Activated naive CD8-positive, alpha-beta T cell treated with anti-CD3 and anti-CD28 coated beads for 36 hours (primary cell): ENCODE measurements at places on chromosomes 7 and 10.

- peaks cover 3% of the 10 kb centered on the region for H3K36me3 ChIP-seq
- H3K4me1 ChIP-seq = peaks cover 75% of the 10 kb centered on the region
- peak overlapping the region; percentile 90 for H3K27ac ChIP-seq
Observed at GRCh38 chr7:117010375-117011133, 57.3 kb downstream of the ST7 start.

DNA sequence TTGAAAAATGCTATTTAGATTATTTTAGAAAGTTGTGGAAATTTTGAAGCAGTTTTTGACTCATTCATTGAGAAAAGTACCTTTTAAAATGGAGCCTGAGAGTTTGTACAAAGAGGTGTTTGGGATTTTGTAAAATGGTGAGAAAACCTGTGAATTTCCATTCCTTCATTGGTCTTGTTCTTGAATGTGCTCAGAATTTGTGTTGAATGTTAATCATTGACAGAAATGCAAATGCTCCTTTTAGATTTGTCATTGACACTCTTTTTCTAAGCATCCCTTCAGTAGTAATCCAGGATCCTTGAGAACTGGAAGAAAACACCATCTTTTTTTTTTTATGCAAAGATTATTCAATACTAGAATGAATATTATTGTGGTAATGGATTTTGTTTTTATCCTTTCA is 74.8 kb downstream of the LCOR start:
- no peak overlapping the region for H3K27ac ChIP-seq
- DNase-seq = no peak
- peaks cover 42% of the 10 kb centered on the region for H3K4me1 ChIP-seq
- H3K27me3 ChIP-seq = no peaks in the 10 kb centered on the region

DNA sequence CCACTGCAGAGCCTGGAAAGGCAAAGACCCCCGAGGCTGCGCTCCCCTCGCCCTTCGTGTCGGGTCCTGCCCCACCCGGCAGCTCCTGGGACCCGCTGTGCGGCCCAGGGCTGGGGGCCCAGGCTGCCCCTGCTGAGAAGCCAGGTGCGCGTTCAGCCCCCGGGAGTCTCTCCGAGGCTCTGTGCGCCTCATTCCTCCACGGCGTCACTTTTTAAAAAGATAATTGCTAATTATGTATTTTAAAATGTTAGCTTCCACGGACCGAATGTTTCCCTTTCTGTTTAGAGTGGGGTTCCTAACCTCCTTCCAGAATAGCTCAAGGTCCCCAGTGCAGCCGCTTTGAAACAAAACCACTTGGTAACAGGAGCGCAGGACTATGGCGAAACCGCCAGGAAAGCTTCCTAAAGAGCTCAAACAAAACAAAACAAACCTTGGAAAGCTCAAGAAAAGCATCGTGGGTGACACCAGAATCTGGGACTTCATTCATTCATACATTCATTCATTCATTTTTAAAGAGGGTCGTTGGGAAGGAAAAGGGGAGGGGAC is 45.6 kb downstream of the PDIA4 start:
- H3K4me1 ChIP-seq = peaks cover 42% of the 10 kb centered on the region
- H3K27ac ChIP-seq = peak overlapping the region; percentile 80

GRCh38 chr7:28102797-28103196 is 77.8 kb downstream of the JAZF1 start:
- H3K27me3 ChIP-seq = no peaks in the 10 kb centered on the region
- H3K4me1 ChIP-seq = no peaks in the 10 kb centered on the region
- no peak overlapping the region for H3K4me3 ChIP-seq
- DNase-seq = no peak
- no peaks in the 10 kb centered on the region for H3K36me3 ChIP-seq

- H3K36me3 ChIP-seq = no peaks in the 10 kb centered on the region
- no peaks in the 10 kb centered on the region for H3K4me1 ChIP-seq
- no peak overlapping the region for H3K27ac ChIP-seq
- no peak for DNase-seq
- no peak overlapping the region for H3K4me3 ChIP-seq
- peaks cover 5% of the 10 kb centered on the region for H3K27me3 ChIP-seq
Observed at GRCh38 chr7:4279216-4279615, 402.9 kb upstream of the FOXK1 start.

DNA sequence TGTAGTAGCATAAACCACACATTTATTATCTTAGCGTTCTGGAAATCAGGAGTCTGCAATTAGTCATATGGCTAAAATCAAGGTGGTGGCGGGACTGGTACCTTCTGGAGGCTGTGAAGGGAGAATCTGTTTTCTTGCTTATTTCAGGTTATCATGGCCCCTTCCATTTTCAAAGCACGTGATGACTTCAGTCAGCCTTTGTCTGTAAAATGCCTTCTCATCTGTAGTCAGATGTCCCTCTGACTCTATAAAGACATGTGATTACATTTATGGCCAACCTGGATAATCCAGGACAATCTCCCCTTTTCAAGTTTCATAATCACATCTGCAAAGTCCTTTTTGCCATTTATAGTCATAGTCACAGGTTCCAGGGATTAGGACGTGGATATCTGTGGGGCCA is 15.5 kb upstream of the ZNF248 start:
- no peaks in the 10 kb centered on the region for H3K4me1 ChIP-seq
- no peaks in the 10 kb centered on the region for H3K36me3 ChIP-seq
- no peak overlapping the region for H3K27ac ChIP-seq
- H3K4me3 ChIP-seq = no peak overlapping the region

GRCh38 chr7:2719007-2719406 is 31.0 kb downstream of the AMZ1 start:
- peaks cover 59% of the 10 kb centered on the region for H3K4me1 ChIP-seq
- H3K27me3 ChIP-seq = peaks cover 49% of the 10 kb centered on the region
- H3K36me3 ChIP-seq = peaks cover 3% of the 10 kb centered on the region
- no peak overlapping the region for H3K27ac ChIP-seq
- no peak overlapping the region for H3K4me3 ChIP-seq

GRCh38 chr7:51731075-51731474 is 414.5 kb upstream of the COBL start:
- H3K4me3 ChIP-seq = no peak overlapping the region
- H3K27me3 ChIP-seq = no peaks in the 10 kb centered on the region

DNA sequence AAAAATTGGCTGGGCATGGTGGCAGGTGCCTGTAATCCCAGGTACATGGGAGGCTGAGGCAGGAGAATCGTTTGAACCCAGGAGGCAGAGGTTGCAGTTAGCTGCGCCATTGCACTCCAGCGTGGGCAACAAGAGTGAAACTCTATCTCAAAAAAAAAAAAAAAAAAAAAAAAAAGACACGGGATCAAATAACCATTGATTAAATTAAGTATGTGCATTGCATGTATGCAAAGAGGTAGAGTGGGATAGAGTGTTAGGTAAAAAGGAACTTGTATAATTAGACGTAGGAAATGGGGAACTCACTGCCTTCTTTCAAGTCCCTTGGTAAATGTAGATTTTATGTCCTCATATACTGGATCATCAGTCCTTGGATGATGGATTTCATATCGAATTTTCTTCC is 13.1 kb downstream of the VCL start:
- H3K4me3 ChIP-seq = no peak overlapping the region
- H3K27ac ChIP-seq = no peak overlapping the region
- DNase-seq = no peak
- peaks cover 2% of the 10 kb centered on the region for H3K36me3 ChIP-seq
- H3K4me1 ChIP-seq = peaks cover 36% of the 10 kb centered on the region

- no peak overlapping the region for H3K27ac ChIP-seq
- no peak for DNase-seq
- H3K36me3 ChIP-seq = no peaks in the 10 kb centered on the region
- H3K4me1 ChIP-seq = no peaks in the 10 kb centered on the region
- no peaks in the 10 kb centered on the region for H3K27me3 ChIP-seq
Observed at GRCh38 chr10:30868611-30869010, 163.1 kb downstream of the ZNF438 start.

DNA sequence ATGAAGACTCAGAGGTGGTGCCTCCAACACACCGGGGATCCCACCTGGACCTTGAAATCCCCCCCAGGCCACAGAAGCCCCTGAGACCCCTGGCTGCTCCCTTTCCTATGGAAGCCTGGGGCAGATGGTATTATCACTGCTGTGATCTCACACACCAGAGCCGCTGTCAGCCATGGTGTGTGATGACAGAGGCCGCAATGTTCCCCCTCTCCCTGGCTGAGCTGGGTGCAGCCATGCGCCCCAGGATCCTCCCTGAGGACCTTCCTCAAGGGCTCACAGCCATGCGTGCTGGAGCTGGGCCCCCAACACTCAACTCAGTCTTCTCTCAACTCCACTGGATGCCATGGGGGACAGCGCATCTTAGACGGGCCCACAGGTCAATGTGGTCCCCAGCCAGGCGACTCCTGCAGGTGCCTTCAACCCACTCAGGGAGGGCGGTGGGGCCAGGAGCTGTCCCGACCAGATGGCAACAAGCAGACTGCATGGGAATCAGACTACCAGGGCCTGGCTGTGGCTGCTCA is 44.9 kb downstream of the VIPR2 start:
- H3K4me3 ChIP-seq = no peak overlapping the region
- no peaks in the 10 kb centered on the region for H3K4me1 ChIP-seq
- no peak overlapping the region for H3K27ac ChIP-seq
- DNase-seq = no peak
- H3K36me3 ChIP-seq = no peaks in the 10 kb centered on the region

- no peak overlapping the region for H3K27ac ChIP-seq
- no peak for DNase-seq
- H3K27me3 ChIP-seq = no peaks in the 10 kb centered on the region
- H3K4me3 ChIP-seq = no peak overlapping the region
- H3K4me1 ChIP-seq = peaks cover 37% of the 10 kb centered on the region
Observed at GRCh38 chr7:139116999-139117398, 7.5 kb upstream of the ZC3HAV1 start.

DNA sequence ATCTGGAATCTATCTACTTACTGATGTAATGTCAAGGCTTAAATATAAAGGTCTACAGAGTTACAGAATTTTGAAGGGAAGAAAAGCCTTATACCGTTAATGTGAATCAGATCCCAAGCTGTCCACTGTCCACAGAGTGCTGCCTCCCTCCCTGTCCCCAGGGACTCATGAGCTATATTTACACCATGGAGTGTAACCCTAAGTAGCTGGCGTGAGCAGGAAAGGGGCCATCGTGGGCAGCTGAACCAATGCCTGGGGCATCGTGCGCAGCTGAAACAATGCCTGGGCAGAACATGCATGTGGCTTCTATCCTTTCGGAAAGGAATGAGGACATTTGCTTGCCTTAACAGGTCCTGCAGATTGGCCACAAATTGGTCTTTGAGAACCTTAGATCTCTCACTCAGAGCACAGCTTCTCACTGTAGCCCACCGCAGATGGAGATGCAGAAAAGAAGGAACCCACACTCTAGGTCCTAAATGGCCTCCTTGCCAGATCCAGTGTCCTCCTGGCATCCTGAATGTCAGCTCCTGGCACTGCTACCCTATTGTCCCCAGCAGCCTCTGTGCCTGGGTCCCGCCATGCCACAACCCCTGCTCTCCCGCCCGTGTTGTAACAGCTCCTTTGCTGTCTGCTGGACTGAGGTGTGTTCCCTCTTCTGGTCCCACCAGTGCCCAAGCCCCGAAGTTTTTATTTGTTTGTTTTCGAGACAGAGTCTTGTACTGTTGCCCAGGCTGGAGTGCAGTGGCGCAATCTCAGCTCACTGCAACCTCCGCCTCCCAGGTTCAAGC is 30.3 kb downstream of the CCDC3 start:
- no peaks in the 10 kb centered on the region for H3K4me1 ChIP-seq
- H3K27ac ChIP-seq = no peak overlapping the region
- peaks cover 18% of the 10 kb centered on the region for H3K27me3 ChIP-seq

DNA sequence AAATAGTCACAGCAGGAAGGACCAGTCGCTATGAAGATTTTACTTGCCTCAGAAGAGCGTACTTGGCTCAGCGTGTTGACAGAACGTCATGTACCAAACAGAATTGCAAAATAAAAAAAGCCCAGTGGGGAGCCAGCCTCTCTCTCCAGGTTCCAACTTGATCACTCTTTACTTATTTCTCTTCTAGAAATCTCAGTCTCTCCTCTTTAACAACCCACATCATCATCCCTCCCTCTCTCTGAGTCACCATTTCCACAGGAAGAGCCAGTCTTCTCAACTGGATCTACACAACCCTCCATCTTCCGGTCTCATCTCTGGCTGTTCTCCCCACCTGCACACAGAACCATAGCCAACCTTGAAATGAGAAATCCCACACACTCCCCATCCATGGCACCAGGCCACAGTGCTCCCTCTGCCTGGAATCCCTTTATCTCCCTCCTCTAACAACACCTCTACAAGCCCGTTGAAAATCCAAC is 718.3 kb downstream of the GRID1 start:
- H3K36me3 ChIP-seq = no peaks in the 10 kb centered on the region
- DNase-seq = no peak
- H3K4me3 ChIP-seq = no peak overlapping the region
- H3K27ac ChIP-seq = no peak overlapping the region
- H3K27me3 ChIP-seq = no peaks in the 10 kb centered on the region

GRCh38 chr7:121530227-121531174 is 134.4 kb upstream of the FAM3C start:
- H3K4me1 ChIP-seq = peaks cover 32% of the 10 kb centered on the region
- H3K27ac ChIP-seq = peak overlapping the region; percentile 90
- H3K36me3 ChIP-seq = peaks cover 5% of the 10 kb centered on the region
- DNase-seq = peak; percentile 58

DNA sequence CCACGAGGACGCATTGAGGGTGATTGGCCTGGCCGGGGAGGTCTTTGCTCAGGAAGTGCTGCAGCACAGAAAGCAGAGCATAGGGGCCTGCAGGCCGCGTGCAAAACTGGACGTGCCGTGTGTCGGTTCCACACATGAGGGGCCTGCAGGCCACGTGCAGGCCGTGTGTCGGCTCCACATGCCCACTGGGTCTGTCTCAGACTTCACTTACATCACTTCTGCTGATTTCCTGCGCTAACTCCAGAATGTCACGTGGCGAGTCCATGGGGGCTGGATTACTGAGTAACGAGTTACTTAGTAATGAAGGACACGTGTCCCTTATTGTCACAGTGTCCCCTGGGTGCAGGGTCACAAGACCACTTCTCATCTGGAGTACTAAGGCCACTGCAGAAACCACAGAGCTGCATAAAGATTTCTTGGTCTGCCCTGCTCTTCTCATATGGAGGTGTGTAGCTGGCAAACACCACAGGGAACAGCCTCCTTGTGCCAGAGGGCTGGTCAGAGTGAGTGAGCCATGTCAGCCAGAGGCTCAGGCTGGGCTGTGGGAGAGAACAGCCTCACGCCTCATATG is 60.8 kb downstream of the GDI2 start:
- no peak overlapping the region for H3K27ac ChIP-seq
- H3K36me3 ChIP-seq = peaks cover 34% of the 10 kb centered on the region
- no peaks in the 10 kb centered on the region for H3K27me3 ChIP-seq
- peaks cover 12% of the 10 kb centered on the region for H3K4me1 ChIP-seq
- no peak overlapping the region for H3K4me3 ChIP-seq
